Stimulated activated CD4-positive, alpha-beta T cell treated with anti-CD3 and anti-CD28 coated beads, Interleukin-2, amount 100 ng/mL, for 4 hours (primary cell): ENCODE measurements at places on chromosomes 7 and 10.

DNA sequence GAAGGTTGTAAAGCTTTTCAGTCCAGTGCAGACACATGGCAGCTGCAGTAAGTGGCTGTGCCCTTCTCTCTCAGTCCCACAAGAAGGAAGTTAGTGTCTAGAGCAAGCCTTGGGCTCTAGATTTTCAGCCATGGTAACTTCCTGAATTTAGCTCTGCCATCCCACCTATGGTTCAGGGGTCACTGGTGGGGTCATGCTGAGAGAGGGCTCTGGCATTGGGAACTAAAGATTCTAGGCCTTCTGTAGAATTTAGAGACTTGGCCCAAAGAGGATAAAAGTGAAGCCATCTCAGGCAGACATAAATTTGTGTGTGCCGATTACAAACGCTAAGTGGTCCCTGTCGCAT is 113.5 kb downstream of the COL13A1 start:
- no peak for DNase-seq

GRCh38 chr10:77348082-77348481 is 289.5 kb downstream of the KCNMA1 start:
- no peak for DNase-seq

GRCh38 chr7:38424750-38425463 is 151.5 kb upstream of the TARP start:
- no peak for DNase-seq

- peak; percentile 46 for DNase-seq
These were observed 50.6 kb downstream of the PWWP2B start for GRCh38 chr10:132447446-132448247.

GRCh38 chr7:11875635-11876034 is 43.6 kb upstream of the THSD7A start:
- DNase-seq, result no peak
